ENCODE measurements at places on chromosomes 2 and 18. TPM values are rescaled to one million over a fixed set of nuclear protein-coding genes. Genes with fewer than 3 reads are reported as not detected.

DNA sequence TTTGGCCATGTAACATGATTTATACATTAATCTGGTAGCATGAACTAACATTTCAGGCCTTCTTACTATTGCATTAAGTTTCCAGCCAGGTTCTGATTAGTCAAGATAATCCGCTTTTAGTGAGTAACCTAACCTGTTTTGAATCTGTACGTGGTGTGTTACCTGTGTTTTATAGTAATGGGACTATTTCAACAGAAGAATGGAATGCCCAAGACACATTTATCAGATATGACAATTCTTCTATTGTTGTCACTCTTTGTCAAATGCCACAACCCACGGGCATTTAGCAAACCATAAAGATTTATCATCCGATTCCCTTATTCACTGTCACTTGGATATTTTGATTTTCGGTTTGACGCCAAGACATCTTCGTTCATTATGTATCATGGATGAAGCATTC lies 117.9 kb downstream of the ETAA1 start:
- DNase-seq, result no peak

DNA sequence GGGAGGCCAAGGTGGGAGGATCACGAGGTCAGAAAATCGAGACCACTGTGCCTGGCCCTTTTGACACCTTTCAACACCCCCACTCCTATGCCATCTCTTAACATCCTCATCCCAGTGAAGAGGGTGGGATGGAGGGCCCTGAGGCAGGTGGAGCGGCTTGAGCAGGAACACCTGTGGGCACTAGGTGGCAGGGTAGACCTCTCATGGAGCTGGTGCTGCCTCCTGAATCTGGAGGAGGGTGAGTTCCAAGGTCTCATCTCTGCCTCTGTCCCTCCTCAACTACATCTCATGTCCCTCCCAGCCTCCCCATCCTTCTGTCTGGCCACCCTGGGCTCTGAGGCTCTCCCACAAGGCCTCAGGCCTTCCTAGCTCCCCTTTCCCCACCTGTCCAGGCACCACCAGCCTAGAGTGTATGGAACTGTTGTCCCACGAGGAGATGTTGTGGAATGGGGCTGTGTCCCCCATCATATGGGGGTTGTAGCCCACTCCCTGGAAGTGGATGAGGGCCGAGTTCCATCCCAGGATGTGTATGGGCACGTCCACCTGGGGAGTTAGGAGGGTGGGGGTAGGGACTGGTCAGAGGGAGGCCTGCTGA lies 17.0 kb upstream of the CRYBA2 start:
- DNase-seq, result no peak

DNA sequence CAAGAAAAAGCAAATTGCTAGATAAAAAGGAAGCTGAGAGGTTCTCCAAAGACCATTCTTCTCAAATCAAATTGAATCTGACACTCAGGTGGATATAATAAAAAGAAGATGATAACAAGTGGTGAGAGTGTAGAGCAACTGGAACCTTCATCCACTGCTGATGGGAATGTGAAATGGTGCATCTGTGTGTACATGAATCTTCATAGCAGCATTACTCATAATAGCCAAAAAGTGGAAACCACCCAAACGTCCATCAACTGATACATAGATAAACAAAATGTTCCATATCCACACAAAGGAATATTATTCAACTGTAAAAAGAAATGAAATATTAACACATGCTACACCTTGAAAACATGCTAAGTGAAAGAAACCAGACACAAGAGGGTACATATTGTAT lies 357.2 kb upstream of the EPHA4 start:
- DNase-seq, result no peak

GRCh38 chr2:160660741-160661140 lies 167.1 kb upstream of the RBMS1 start:
- DNase-seq, result no peak

Gene C2orf78
- not detected for total RNA-seq

DNA sequence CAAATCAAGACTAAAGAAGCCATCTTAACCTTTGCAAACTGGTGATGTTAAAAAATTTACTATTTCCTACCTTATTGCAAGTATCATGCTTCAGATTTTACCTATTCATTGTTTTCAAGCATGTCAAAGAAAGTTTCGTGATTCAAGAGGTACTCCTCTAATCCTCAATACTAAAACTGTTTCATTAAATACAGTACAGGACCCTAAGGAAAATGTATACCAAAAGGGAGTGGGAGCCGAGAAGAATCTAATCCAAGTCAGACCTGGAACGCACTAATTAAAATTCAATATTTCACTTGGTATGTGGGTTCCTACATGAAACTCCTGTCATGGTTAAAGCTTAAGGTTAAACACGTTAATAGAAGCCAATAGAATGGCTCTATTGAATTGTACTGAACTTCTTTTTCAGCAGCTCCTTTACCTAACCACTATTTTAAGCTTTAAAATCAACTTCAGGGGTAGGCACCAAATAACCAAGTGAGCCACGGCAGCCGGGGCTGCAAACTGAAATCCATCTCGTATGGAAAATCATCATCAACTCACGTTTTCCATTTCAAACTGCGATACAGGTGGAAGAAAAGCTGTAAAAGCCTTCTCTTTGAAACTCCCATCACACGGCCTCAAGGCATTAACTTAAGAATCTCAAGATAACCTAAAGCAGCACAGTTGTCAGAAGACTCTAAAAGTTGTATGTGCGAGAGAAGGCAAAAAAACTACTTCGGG lies 188.8 kb downstream of the ZEB2 start:
- DNase-seq, result no peak

DNA sequence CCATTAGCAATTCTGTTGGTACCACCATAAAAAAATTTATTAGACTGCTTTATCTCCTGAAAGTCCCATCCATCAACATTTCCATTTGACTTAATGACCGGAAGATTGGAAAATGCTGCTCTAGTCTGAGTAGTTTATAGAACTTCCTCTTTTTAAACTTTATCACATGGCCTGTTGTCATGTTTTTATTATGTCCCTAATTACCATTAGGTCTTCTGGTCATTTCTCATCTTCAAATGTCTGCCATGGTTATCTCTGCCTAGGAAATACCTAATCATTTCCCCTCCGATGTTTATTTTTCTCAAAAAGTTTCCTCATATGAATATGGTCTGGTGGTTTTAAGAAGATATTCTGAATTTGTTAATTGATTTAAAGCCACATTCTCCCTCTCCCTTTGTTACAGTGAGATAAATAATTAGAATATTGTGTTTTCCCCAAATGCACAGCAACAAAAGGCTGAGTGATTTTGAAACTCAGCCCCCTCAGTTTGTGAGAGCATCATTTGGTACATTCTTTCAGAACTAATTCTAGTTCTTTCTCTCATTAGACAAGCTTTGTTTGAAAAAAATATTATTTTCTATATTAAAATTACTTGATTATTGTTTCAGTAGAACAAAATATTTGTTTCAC lies 317.1 kb upstream of the ST6GAL2 start:
- DNase-seq, result no peak

- DNase-seq, result no peak
Measured at GRCh38 chr2:102336502-102336945, 19.1 kb upstream of the IL18R1 start.

DNA sequence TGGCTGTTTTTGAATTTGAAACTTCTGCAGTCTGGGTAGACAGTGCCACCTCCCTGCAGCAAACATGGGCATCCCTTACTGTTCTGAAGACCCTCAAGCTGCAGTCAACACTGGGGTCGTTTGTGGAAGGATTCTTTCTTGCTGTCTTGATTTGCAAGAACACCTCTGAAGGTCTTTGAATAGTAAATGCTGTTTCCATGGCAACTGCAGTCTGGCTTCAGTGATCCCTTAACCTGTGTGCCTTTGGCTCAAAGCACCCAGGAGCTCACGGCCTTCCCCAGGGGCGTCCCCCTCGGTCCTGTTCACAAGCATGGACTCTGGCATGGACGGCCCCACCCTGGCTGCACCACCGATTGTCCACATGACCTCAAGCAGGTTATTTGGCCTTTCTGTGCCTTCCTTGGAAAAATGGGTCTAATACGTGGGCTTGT lies 38.3 kb downstream of the LRRFIP1 start:
- DNase-seq, result no peak

DNA sequence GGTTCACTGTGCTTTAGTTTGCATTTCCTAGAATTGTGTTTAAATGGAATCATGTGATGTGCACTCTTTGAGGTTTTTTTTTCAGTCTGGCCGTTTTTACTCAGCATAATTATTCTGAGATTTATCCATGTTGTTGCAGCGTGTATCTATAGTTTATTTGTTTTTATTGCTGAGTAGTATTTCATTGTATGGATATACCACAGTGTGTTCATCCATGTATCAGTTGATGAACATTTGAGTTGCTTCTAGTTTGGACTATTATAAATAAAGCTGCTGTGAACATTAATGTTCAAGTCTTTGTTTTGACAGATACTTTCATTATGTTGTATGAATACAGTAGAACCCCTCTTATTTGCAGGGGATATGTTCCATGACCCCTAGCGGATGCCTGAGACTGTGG lies 39.1 kb downstream of the TRAF3IP1 start:
- DNase-seq, result no peak

GRCh38 chr2:18454692-18455235 lies 105.7 kb downstream of the RDH14 start:
- DNase-seq, result no peak

GRCh38 chr18:67385455-67385854 lies 131.1 kb downstream of the DSEL start:
- DNase-seq, result no peak

- DNase-seq, result no peak
Measured at GRCh38 chr2:37683241-37683640, 11.8 kb upstream of the CDC42EP3 start.

GRCh38 chr2:217805668-217806481 lies 196.9 kb downstream of the TNS1 start:
- DNase-seq, result peak; percentile 35

GRCh38 chr2:233424154-233424951 lies 70.1 kb downstream of the DGKD start:
- peak; percentile 76 for DNase-seq

GRCh38 chr2:96692094-96692971 lies 47.5 kb downstream of the LMAN2L start:
- DNase-seq, result no peak

Gene GAL3ST2
- total RNA-seq, result not detected

DNA sequence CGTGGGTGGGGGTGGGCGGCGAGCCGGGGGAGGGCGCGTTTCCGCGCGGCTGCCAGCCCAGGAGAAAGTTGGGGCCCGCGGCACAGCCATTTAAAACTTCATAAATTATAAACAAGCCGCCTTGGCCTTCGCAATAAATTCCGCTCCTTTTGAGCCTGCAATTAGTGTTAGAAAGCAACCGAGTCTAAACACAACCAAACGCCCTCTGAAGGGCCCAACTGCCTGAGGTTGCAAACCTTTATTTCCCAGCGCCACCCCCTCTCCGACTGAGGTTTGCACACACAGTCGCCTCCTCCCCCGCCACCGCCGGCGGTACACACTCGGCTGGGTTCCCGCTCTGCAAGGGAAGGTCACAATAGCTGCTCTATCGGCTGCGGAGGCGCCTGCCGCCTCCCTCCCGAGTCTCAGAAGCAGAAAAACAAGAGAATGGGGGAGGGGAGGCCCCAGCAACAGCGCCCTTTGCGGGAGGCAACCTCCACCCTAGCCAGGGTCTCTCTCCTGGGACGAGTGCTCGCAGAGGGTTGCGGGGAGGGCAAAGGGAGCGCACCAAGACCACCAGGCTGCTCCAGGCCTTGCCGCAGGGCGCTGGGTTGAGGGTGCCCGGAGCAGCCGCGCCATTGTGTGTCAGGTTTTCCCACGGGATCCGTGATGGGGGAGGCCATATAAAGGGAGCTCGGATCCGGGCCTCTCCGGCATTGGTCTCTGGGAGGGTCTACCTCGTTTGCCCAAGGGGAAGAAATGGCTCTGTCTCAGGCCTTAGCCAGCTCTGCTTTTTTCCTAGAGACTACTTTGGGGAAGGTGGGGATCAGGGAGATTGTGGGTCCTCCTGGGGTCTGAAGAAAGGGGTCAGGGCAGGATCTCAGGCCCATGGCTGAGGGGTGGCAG lies 13.4 kb upstream of the HOXD1 start:
- no peak for DNase-seq

DNA sequence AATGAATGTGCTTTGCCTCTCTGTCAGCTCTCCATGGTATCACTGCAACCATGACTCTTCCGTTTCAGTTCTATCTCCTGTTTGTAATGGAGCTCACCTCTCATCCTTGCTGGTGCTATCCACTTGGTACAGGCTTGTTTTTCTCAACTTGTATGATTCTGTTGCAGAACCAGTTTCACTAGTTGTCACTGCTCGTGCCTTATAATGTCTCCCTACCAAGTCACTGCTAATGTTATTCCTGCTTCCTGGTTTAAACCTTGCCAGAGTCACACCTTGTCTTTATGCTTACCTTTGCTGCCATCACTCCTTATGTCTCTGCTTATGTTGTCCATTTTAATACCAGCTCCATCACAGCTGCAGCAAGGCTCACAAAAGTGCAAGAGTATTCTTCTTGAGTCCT lies 1191.0 kb upstream of the LRRTM1 start:
- DNase-seq, result no peak

GRCh38 chr18:22728481-22729105 lies 204.5 kb upstream of the RBBP8 start:
- no peak for DNase-seq

Measured in Right ventricle myocardium superior (tissue), 1 donor.